Activated CD4-positive, alpha-beta T cell treated with anti-CD3 and anti-CD28 coated beads, Interleukin-2, amount 10 ng/mL, durations not matched to agents 7 days and 5 days (primary cell): ENCODE measurements at places on chromosomes 12 and 14. TPM values are rescaled to one million over a fixed set of nuclear protein-coding genes. Genes with fewer than 3 reads are reported as not detected.

The LHX5 gene
- total RNA-seq: not detected

The CMA1 gene
- not detected for total RNA-seq

The STON2 gene
- total RNA-seq: 0.72 TPM

The SYNDIG1L gene
- total RNA-seq: not detected

The ADCY6 gene
- total RNA-seq: not detected

The DDHD1 gene
- total RNA-seq: 53.8 TPM

The PLEKHH1 gene
- 0.29 TPM for total RNA-seq
